Mesothelial cell of epicardium (in vitro differentiated cells): ENCODE measurements at places on chromosomes 6 and 20.

GRCh38 chr6:131101911-131102680, 33.2 kb upstream of the AKAP7 start:
- DNase-seq: no peak

DNA sequence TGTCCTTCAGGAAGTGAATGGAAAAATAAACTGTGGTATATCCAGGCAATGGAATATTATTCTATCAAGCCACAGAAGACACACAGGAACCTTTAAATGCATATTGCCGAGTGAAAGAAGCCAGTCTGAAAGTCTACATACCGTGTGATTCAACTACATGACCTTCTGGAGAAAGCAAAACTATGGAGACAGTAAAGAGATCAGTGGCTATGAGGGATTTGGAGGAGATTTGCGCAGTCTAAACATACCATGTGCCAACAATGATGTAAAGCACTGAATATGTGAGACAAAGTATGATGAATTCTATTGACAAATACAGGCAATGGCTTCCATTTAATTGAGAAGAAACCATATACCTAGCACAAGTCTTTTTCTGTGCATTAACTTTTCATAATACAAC, 518.3 kb upstream of the ZNF337 start:
- no peak for DNase-seq

DNA sequence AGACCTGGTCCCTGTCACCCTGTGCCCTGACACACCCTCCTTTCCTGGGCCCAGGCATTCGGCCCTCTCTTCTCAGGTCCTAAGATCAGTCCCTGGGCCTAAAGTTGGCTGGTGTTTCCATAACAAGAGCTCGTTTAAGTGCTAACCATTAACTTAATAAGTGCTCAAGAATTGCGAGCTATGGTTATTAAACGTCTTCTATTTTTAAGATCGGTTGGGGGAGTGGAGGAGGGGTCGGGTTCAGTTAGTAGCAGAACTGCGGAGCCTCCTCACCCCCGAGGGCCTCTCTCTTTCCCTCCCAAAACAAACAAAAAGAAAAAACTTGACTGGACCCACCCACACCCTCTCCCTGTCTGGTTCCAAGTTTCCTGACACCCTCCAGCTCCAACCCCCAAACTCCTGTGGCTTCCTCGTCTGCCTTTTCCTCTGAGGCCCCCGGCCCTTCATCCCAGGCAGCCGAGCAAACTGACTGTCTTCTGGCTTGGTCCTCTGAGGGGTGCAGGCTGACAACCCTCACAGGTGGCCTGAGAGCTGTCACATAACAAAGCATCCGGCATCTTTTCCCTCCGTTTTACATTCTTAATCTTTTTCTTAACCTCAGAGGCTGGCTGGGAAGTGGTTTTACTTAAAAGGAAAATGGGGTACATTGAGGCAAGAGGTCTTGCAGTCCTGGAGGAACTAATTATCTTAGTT, 2.0 kb downstream of the STK35 start:
- DNase-seq: no peak

GRCh38 chr6:126077810-126078776, 91.8 kb downstream of the TRMT11 start:
- no peak for DNase-seq

GRCh38 chr6:5112066-5112799, 27.1 kb downstream of the PPP1R3G start:
- DNase-seq: no peak

DNA sequence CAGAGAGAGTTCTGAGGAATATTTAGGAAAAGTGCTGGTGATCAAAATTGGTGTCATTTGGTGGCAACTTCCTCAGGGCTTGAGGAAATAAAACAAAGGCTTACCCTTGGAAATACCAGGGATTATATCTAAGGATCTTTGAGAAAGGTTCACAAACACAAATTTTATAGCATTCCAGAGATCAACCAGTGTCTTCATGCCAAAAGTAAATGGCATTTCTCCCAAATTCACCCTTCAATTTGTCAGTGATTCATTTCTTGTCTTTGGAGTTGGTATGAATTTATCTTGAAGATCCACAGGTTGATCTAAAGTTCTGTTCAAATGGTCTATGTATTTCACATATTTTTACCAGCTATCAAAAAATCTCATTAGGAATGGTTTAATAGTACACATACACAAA, 181.5 kb downstream of the FUT9 start:
- DNase-seq: no peak

DNA sequence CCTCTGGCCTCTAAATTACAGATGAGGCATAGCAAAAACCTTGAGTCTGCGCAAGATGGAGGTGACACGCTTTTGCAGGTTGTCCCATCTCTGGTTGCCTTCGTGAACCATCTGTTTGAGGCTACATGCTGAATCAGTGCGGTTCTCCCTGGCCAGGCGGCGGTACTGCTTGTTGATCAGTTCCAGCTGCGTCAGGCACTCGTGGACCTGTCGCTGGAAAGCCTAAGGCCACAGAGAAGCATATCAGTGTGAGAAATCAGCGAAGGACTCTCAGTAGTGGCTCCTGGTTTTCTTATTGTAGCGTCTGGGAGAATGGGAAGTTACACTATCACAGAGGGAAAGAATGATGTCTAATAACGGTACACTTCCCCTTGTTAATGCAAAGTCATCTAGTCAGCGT, 344.4 kb downstream of the ESR1 start:
- no peak for DNase-seq

- no peak for DNase-seq
Measured at GRCh38 chr6:81763051-81763450, 10.6 kb upstream of the TENT5A start.

- no peak for DNase-seq
Measured at GRCh38 chr6:35151466-35151865, 10.3 kb upstream of the TCP11 start.

DNA sequence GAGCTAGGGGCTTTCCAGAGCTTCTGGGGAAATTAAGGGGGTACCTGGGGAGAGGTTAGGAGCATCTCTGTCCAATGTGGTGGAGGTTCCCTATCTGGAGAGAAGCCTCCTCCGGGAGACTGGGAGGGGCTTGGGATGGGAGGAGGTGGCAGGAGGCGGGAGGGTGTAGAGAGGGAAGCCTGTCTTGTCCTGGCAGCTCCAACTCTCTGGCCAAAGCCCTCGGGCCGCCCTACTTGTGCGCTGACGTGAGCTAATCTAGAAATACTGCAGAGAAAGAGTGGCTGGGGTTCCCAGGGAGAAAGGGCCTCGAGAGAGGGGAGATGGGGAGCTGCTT, 1.6 kb upstream of the SLC32A1 start:
- no peak for DNase-seq

GRCh38 chr6:71347119-71347518, 58.5 kb downstream of the OGFRL1 start:
- DNase-seq: no peak

GRCh38 chr6:170232186-170233002, 58.5 kb downstream of the DLL1 start:
- DNase-seq: no peak

DNA sequence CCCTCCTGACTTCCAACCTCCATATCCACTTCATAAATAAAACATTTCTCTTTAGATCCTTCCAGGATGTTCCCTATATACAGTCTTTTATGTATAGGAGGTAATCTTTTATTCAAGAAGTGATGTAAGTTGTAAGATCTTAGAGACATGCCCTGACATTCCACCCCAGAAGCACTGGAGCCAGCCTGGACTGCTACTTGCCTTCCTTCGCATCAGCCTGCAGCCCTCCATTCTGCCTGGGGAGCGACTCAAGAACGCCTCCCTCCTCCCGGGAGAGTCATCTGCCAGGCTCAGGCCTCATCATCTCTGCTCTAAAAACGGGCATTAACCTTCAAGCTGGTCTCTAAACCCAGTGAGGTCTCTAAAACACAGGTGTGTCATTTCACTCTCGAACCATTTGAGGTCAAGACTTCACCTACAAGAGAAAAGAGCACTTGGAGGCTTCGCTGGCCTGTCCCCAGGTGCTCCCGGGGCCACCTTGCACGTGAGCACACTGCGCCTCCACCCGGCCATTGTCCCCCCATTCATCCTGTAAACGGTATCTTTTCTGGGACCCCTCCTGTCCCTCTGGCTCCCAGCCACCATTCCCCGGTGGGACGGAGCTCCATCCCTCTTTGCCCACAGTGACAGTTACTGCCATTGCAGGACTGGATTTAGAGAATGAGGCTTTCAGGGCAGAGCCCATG, 107.5 kb upstream of the PDE10A start:
- DNase-seq: no peak

- no peak for DNase-seq
Measured at GRCh38 chr20:33983371-33983770, 10.3 kb upstream of the RALY start.

- DNase-seq: no peak
Measured at GRCh38 chr6:134925800-134926199, 24.1 kb downstream of the ALDH8A1 start.

DNA sequence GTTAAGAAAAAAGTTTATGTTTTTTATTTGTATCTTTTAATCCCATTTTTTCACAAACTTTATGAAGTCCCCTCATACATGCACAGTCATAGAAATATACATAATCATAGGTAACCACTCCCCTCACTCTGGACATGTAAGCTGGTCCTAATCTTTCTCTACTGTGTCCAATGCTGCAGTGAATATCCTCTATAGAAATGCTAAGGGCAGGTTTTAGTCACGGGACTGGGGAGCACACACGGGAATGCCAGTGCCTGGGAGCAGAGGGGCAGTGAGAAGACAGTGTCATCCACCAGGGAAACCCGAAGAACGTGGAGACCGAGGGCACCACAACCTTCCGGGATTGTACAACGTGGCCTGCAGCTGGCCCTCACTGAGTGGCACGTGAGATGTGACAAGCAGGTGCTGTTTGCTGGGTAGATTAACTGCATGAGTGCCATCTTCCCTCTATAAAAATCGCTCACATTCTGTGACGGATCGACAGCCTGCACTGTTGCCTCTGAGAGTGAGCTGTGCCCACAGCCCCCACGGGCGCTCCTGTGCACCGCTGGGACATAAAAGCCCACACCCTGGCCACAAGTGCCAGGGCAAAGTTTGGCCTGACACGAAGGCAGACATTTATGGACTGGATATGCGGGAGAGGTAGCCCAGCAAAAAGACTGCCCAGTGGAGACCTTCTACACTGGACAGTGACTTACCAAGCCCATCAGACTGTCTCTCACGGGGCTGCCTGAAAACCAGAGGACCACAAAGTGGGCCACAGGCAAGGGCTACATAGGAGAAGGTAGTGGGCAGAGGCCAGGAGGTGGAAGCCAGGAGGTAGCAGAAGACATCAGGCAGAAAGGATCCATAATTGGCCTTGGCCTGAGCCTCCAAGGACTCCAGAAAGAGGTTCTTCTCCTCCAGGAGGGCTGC, 63.2 kb downstream of the FGD2 start:
- no peak for DNase-seq

DNA sequence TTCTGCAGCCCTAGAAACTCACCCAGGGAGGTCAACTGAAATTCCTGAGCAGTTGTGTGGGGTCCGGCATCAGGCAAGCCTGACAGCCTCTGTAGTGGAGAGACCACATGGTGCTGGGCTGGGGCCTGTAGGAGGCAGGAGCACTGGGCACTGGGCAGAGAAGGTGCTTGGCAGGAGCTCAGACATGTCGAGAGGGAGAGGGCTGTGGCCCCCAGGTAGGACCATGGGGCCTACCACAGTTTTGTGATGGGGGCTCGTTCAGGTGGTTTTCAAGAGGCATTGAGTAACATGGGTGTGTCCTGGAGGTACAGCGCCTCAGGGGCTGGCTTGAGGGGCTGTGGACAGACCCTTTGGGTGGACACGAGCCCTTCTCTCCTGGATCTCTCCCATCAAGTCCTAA, 15.9 kb downstream of the SLC22A23 start:
- no peak for DNase-seq

DNA sequence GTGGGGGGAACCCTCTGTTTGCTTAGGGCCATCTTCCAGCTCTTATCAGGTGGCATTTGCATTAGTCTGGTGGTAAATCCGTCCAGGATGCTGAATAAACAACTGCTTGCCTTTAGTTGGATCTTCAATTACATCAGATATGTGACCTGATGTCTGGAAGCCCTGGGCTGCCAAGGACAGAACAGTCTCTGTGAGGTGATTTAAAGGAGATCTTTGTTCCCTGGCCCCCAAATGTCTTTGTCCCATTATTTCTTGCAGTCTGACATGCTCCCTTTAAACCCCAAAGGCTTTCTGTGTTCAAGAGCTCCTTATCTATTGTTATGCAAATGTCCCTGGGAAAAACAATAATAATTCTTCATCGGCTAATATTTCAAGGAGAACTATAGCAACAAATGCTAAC, 84.6 kb upstream of the SPTLC3 start:
- no peak for DNase-seq

DNA sequence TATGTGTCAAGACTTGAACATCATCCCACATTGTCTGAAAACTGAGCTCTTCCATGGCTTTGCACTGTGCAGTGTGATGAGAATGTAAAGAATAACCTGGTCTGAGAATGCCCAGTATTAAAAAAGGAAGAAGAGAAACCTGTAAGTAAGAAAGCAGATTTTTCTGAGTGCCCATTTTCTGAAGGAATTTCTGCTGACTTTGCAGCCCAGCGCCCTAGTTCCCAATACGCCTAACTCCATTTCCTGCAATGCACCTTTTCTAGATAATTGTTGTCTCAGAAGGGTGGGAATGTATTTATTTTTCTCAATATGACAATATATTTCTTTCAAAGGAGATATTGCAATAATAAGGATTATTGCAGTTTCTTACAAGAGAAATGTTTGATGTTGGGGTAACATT, 231.5 kb downstream of the HAO1 start:
- no peak for DNase-seq

DNA sequence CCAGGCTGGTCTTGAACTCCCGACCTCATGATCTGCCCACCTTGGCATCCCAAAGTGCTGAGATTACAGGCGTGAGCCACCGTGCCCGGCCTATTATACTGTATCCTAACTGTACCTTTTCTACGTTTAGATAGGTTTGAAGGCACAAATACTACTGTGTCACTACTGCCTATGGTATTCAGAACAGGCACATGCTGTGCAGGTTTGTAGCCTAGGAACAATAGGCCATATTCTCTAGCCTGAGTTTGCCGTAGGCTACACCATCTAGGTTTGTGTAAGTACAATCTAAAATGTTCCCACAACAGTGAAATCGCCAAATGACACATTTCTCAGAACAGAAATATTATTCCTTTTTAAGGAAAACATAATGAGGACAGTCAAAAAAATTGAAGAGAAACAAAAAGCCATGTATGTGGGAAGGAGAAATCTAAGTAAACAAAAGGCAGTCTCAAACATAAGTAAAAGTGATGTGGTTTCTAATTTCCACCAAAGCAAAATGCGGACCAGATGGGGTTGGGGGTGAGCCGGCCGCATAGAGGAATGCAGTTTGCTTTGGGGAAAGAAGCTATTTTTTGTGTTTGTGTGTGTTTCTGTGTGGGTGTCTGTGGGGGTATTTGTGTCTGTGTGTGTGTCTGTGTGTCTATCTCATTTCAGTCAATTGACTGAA, 192.6 kb upstream of the SALL4 start:
- no peak for DNase-seq
